ENCODE measurements at places on chromosomes 13 and 19. TPM values are rescaled to one million over a fixed set of nuclear protein-coding genes. Genes with fewer than 3 reads are reported as not detected.

- DNase-seq = no peak
Observed at GRCh38 chr13:35993686-35994085, 137.5 kb downstream of the DCLK1 start.

ZNF66 gene
- 13.5 TPM for total RNA-seq

GRCh38 chr19:15810335-15810734 lies 5.1 kb downstream of the OR10H1 start:
- DNase-seq = no peak

DNA sequence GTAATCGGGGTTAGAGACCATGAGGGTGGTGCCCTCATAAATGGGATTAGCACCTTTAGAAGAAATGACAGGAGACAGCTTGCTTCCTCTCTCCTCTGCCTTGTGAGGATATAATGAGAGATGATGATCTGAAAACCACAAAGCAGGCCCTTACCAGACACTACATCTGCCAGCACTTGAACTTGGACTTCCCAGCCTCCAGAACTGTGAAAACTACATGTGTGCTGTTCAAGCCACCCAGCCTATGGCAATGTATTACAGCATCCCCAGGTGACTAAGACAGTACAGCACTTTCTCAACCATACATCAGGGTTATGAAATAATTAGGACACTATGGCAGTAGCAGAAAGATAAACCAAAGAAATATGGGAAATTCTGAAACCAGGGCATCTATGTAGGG lies 7.4 kb downstream of the ZNF564 start:
- DNase-seq = no peak

DNA sequence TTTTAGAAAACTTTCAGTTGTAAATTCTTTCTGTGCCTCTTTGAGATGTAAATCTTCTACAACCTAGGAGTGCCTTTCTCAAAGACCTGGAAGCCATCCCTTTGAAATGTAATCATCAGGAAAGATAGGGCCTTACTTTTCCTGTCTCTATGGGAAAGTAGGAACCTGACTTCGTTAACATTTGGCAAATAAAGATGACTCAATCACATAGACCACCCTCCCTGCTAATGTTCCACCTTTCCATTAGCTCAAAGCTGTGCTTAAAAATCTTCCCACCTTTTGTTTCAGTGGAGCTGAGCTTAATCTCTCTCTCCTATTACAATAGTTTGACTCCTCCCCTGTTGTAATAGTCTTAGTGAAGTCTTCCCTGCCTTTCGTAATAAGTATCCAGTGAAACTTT lies 247.7 kb downstream of the OLFM4 start:
- DNase-seq = no peak

MUC16 gene
- 1.2 TPM for total RNA-seq

DNA sequence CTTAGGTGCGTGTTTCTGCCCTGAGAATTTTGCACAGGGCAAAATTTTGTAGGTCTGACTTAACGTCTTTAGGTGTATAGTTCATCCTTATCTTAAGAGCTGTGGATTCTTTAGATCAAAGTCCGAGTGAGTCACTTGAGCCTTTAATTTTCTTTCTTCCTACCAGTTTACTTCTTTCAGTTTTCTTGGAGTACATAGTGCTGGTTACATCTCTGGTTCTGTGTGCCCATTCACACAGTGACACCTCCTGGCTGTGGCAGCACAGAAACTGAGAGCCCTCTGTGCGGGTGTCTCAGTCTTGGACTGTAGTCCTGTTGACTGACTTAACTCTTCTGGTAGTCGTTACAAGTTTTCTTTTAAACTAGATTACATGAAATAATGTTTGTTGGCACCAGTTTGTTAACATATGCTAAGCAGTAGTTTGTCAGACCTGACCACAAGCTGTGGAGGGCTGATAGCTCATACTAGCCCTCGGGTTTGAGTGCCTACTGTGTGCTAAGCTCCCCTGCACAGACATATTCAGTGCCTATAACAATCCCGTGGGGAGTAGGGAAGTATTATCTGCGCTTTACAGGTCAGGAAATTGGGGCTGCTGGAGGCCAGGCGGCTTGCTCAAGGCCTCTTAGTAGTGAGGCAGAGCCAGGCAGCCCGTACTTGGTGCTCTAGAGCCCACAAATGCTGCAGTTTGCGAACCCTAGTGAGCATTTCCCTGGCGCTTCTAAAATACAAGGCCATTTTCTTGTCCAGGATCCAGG lies 1.6 kb downstream of the GATAD2A start:
- DNase-seq = peak; percentile 46

THSD1 gene
- total RNA-seq = 8.0 TPM

- no peak for DNase-seq
Observed at GRCh38 chr19:58550362-58551122, 4.4 kb downstream of the CHMP2A start.

SIGLEC9 gene
- total RNA-seq = 8.2 TPM

DNA sequence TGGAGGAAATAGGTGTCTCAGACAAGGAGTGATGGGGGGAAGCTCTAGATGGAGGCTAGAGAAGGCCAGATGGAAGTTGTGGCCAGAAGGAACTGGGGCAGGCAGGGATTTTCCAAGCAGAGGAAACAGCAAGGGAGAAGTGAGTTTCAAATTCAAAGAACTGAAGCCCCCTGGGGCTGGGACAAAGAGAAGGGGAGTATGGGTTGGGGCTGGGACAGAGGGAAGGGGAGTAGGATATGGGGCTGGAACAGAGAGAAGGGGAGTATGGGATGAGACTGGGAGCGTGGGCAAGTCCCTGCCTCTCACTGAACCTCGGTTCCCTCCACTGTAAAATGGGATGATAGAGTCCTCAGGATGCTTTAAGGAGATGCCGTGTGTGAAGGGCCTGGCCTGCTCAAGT lies 1.9 kb upstream of the GTF2F1 start:
- no peak for DNase-seq

FGF21 gene
- total RNA-seq = not detected

CCDC122 gene
- 14.1 TPM for total RNA-seq

- DNase-seq = no peak
Observed at GRCh38 chr19:39916236-39916635, 18.2 kb downstream of the FCGBP start.

DNA sequence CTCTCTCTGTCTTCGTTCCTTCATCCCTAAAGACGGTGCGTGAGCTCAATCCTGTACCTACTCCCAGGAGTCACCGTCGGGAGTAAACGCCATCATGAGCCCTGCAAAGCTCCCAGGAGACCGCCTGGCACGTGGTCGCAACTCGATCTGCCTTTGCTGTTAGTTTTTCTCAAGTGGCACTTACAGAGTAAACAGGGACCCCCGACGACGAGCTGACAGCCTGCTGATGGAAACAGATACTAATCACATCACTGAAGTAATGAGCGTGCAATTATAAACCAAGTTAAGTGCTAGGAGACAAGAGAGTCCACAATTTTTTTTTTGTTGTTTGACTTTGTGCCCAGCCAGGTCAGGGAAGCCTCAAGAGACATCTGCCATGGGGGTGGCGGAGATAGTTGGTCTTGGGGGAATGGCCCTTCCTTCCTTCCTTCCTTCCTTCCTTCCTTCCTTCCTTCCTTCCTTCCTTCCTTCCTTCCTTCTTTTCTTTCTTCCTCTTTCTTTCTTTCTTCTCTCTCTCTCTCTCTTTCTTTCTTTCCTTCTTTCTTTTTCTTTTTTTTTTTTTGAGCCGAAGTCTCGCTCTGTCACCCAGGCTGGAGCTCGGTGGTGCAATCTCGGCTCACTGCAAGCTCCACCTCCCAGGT lies 23.6 kb downstream of the CACNG6 start:
- no peak for DNase-seq

- no peak for DNase-seq
Observed at GRCh38 chr13:21383090-21383489, 76.0 kb downstream of the ZDHHC20 start.

- no peak for DNase-seq
Observed at GRCh38 chr13:66208589-66208988, 1021.5 kb downstream of the PCDH9 start.

- DNase-seq = no peak
Observed at GRCh38 chr13:23631311-23632047, 61.3 kb downstream of the TNFRSF19 start.

DNA sequence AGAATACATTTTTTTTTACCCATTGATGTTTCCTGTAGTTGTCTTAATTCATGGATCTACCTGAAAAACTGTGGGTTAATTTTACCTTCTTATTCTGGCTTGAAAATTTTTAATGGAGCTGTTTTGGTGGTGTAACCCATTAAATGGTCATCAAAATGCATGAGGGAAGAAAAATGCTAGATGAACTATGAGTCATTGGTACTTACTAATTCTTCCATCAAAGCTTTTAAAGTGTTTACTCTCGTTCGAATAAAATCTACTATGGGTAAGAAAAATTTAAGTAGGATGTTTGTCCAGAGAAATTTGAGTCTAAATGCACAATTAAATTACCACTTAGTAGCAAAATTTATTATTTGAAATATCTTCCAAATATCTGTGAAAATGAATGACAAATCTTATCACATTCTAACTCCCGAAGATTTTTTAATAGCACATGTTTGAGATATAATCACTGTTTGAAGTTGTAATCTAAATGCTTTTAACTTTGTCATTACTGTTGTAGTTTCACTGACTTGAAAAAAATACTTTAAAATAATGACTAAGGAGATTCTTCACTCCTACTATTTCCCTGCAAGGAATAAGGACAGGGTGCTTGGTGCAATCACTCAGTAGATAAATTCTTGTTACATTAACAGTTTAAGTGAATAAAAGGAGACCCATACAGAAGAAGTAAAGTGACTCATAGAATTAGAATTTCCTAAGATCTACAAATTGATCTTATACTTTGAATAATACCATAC lies 437.7 kb downstream of the IRS2 start:
- no peak for DNase-seq

SGCG gene
- 1.3 TPM for total RNA-seq

GRCh38 chr19:16457195-16457953 lies 14.4 kb downstream of the EPS15L1 start:
- DNase-seq = no peak

FFAR2 gene
- 0.87 TPM for total RNA-seq

DNA sequence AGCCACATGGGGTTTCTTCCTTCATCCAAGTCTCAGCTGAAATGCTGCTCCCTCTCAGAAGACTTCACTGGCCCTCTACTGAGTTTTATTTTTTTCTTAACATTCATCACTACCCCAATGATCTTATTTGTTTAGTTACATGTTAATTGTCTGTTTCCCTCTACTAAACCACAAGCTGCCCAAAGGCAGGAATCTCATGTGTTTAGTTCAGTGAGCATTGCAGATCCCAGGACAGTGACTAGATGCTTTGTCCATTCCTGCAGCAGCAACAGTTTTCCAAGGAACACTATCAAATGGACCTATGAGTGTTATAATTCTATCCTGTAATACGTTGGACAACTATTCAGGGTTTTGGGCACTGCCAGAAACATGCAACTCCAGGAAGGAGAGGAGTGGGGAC lies 93.1 kb downstream of the RNASEH2B start:
- no peak for DNase-seq

DNA sequence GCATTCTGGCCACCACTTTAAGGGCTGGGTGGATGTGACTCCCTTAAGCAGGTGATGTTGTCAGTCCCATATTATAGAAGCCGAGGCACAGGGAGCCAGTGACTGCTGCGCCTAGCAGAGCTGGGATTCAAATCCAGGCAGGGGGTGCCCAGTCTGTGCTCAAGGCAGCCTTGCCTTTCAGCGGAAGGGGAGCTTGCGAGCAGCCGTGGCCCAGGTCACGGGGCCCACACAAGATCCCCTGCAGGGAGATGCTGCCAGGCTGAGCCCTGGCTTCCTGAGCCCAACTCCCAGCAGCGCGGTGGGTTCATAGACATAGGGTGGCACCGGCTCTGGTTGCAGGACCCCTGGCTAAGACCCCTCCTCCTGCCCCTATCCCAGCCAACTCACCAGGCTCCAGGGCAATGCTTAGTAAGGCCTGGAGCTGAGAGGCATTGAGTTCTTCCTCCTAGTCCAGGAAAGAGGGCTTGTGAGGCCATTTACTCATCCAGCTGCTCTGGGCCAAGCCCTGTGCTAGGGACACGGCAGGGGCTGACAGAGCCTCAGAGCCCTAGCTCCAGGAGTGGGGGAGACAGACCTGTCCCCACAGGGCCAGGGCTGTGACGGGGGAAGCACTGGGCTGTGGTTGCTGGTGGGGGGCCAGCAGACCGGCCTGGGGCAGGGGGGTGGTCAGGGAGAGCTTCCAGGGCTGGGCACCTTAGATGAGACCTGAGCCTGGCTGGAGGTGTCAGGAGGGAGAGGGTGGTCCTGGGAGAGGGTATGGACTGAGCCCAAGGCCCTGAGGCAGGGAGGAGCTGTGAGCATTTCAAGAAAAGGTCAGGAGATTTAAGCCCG lies 9.6 kb downstream of the CAPN12 start:
- no peak for DNase-seq

GRCh38 chr19:1109032-1109551 lies 5.3 kb downstream of the GPX4 start:
- DNase-seq = no peak

- peak; percentile 88 for DNase-seq
Observed at GRCh38 chr19:57279418-57280164, 694 bp upstream of the ZNF460 start.

GRCh38 chr19:49387936-49388372 lies at the start of gene KASH5:
Gene KASH5, plus strand, starts transcription at chr19:49388249. Its CDS starts 2,635 bp downstream, at chr19:49390884.
- peak; percentile 44 for DNase-seq

ACP7 gene
- not detected for total RNA-seq

CYP2A7 gene
- total RNA-seq = not detected

DNA sequence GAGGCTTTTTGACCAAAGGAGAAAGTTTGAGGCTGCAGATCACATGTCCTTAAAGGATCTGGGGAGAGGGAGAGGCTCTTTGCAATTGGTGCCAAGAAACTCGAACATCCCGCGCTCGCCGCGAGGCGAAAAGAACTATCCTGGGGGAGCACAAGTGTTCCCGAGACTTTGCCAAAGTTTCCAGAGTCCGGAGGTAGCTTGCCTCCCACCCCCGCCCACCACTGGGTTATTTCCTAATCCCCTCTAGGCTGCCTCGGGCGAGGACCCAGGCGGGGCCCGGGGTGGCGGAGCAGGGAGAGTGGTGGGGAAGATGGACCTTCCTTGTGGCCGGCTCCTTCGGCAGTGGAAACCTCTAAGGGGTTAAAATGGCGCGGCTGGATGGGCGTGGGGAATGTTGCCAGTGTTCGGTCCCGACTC lies 114.5 kb downstream of the KCNRG start:
- no peak for DNase-seq

DNA sequence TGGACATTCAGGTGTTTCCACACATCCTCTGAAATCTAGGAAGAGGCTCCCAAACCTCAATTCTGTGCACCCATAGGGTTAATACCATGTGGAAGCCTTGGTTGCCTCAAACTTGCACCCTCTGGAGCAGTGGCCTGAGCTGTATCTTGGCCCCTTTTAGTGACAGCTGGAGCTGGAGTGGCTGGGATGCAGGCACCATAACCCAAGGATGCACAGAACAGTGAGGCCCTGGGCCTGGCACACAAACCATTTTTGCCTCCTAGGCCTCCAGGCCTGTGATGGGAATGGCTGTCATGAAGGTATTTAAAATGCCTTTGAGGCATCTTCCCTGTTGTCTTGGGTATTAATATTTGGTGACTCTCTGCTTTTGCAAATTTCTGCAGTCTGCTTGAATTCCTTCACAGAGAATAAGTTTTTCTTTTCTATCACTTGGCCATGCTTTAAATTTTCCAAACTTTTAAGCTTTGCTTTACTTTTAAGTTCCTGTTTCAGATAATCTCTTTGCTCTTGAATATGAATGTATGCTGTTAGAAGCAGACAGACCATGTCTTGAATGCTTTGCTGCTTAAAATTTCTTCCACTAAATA lies 1594.5 kb upstream of the PCDH20 start:
- DNase-seq = no peak

GRCh38 chr19:57560049-57560491 lies 407 bp upstream of the ZNF550 start:
- no peak for DNase-seq

- DNase-seq = no peak
Observed at GRCh38 chr13:112923962-112924361, 45.1 kb upstream of the MCF2L start.

GRCh38 chr19:18155095-18156087 lies 2.4 kb downstream of the PIK3R2 start:
- DNase-seq = no peak

PTH2 gene
- total RNA-seq = not detected
